ENCODE measurements at places on chromosomes 5 and 9. TPM values are rescaled to one million over a fixed set of nuclear protein-coding genes. Genes with fewer than 3 reads are reported as not detected.

Gene EQTN
- 0.44 TPM for total RNA-seq

Gene ENTPD8
- not detected for total RNA-seq

Gene CAMK2A
- total RNA-seq = 1.4 TPM

Gene CDC25C
- total RNA-seq = not detected

Gene IFNA14
- not detected for total RNA-seq

Gene ERAP2
- total RNA-seq = 9.2 TPM

Gene HACD4
- 4.1 TPM for total RNA-seq

Gene NR2F1-AS1
- total RNA-seq = 18.8 TPM

Gene PCDHA4
- 1.5 TPM for total RNA-seq

Gene FAM240B
- total RNA-seq = not detected

Gene TIMD4
- total RNA-seq = 1.2 TPM

Gene MEGF10
- 1.1 TPM for total RNA-seq

Gene FGF10
- total RNA-seq = 12.8 TPM

Gene FOXE1
- total RNA-seq = 0.42 TPM

Gene XRCC4
- 7.0 TPM for total RNA-seq

Gene PCDHGB7
- 11.7 TPM for total RNA-seq

Gene PCDHGA11
- total RNA-seq = 5.1 TPM

Gene KCNV2
- not detected for total RNA-seq
